Thoracic aorta (tissue), 2 donors: ENCODE measurements at places on chromosomes 13 and 19.

DNA sequence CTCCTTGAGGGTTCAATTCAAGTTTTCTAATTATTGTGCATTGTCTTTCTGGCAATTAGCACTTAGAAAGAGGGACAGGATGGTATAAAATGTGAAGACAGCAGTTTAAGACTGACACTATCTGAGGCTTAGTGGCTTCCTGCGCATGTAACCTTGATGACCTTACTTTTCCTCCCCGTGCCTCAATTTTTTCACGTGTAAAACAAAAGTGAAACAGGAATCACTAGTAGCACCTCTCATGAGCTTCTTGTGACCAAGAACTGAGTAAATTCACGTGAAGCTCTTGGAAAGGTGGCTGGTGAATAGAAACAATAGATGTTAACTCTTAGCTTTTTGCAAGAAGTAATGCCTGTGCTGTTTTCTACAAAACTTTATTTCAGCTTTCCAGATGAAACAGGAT lies 233.9 kb downstream of the LMO7 start:
- H3K27me3 ChIP-seq: no peaks in the 10 kb centered on the region
- no peak overlapping the region for H3K27ac ChIP-seq
- peak overlapping the region; percentile 77 for H3K4me3 ChIP-seq
- DNase-seq: no peak

DNA sequence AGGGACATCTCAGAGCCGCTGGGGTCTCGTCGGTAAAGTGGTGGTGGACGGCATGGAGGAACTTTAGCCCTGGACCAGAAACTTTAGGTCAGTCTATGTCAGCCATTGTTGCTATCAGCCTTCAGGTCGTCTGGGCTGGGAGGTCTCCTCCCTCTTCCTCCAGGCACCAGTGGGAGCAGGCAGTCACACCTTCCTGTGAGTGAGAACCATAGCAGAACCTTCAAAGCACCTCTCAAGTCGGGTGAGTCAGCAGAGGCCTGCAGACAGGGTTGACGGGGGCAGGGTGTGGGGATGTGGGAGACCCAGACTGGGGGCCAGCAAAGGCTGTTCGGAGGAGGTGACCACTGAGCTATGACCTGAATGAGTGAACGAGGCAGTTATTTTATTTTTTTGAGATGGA lies 15.4 kb upstream of the SBNO2 start:
- H3K36me3 ChIP-seq: no peaks in the 10 kb centered on the region
- no peak overlapping the region for H3K27ac ChIP-seq
- no peaks in the 10 kb centered on the region for H3K4me1 ChIP-seq
- H3K4me3 ChIP-seq: no peak overlapping the region
- H3K27me3 ChIP-seq: no peaks in the 10 kb centered on the region
- no peak for DNase-seq

DNA sequence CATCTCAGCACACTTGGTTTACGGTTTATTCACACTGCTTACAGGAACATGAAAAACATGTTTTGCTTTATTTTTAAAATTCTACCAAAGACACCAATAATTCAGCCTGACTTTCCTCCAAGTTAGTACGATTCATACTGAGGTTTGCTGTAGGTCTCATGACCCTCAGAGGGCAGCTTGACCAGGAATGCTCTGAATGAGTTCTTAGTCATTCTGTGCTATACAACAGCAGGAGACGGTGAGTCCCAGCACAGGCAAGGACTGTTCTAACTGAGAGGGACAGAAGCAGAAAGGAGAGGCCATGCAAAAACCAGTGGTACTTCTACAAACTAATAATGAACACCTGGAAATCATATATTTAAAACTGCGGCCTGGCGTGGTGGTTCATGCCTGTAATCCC lies 6.4 kb downstream of the GRTP1 start:
- H3K4me1 ChIP-seq: no peaks in the 10 kb centered on the region
- no peaks in the 10 kb centered on the region for H3K27me3 ChIP-seq
- no peak for DNase-seq
- H3K4me3 ChIP-seq: no peak overlapping the region
- H3K27ac ChIP-seq: no peak overlapping the region
- H3K36me3 ChIP-seq: no peaks in the 10 kb centered on the region

- H3K27ac ChIP-seq: no peak overlapping the region
- no peak overlapping the region for H3K4me3 ChIP-seq
- H3K27me3 ChIP-seq: no peaks in the 10 kb centered on the region
- no peaks in the 10 kb centered on the region for H3K36me3 ChIP-seq
- no peak for DNase-seq
Observed at GRCh38 chr19:49567861-49568441, 12.4 kb downstream of the NOSIP start.

GRCh38 chr13:79477968-79478367 lies 3.0 kb upstream of the NDFIP2 start:
- no peaks in the 10 kb centered on the region for H3K36me3 ChIP-seq
- DNase-seq: no peak
- peaks cover 11% of the 10 kb centered on the region for H3K4me1 ChIP-seq
- no peaks in the 10 kb centered on the region for H3K27me3 ChIP-seq
- H3K4me3 ChIP-seq: no peak overlapping the region

DNA sequence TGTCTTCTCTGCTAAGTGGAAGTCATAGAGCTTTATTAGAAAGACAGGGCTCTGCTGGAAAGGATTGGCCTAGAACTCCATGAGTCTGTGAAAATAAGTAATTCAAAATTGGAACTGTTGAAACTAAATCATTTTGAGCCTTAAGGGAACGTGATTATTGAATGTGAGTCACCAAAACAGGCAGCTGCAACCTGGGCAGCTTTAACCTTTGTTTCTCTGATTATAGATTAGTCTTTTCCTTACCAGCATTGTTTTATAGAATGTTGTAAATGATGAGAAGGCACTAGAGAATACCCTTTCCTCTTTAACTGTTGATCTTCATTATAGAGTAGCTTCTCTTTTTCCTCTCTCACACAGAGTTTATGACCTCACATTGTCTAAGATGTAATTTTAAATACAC lies 638.8 kb upstream of the SLITRK6 start:
- no peaks in the 10 kb centered on the region for H3K27me3 ChIP-seq
- no peak for DNase-seq
- H3K27ac ChIP-seq: no peak overlapping the region
- no peaks in the 10 kb centered on the region for H3K36me3 ChIP-seq

DNA sequence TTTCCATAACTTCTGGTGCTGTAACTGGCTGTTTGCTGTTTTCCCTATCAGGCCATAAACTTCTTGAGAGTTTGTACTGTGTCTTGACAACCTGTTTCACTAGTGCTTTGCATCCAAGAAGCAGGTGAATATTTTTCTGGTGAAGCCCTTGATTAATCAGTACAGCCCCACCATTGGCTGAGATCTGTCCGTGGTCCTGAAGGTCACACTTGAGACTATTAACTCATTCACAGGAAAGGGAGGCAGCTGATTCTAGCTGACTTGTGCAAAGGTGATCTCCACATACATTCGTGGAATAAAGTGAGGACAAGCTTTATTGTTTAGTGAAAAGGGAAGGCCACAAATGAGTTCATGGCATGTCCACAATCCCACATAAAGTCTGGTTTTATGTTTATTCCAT lies 61.4 kb upstream of the ZNF835 start:
- no peak overlapping the region for H3K27ac ChIP-seq
- no peak overlapping the region for H3K4me3 ChIP-seq
- DNase-seq: no peak
- no peaks in the 10 kb centered on the region for H3K36me3 ChIP-seq
- H3K27me3 ChIP-seq: no peaks in the 10 kb centered on the region
- no peaks in the 10 kb centered on the region for H3K4me1 ChIP-seq

GRCh38 chr13:111640476-111640875 lies 320.0 kb downstream of the TEX29 start:
- no peak for DNase-seq
- no peaks in the 10 kb centered on the region for H3K4me1 ChIP-seq
- no peaks in the 10 kb centered on the region for H3K36me3 ChIP-seq
- H3K27ac ChIP-seq: no peak overlapping the region
- no peak overlapping the region for H3K4me3 ChIP-seq
- no peaks in the 10 kb centered on the region for H3K27me3 ChIP-seq
